HepG2 (cell line): ENCODE measurements at places on chromosomes 2 and 18. TPM values are rescaled to one million over a fixed set of nuclear protein-coding genes. Genes with fewer than 3 reads are reported as not detected.

GRCh38 chr2:169819106-169819505 is 5.6 kb downstream of the METTL5 start:
- no peak overlapping the region for H3K27ac ChIP-seq
- no peak for DNase-seq
- H3K4me1 ChIP-seq, result peaks cover 26% of the 10 kb centered on the region
- no peak overlapping the region for H3K4me3 ChIP-seq
- H3K27me3 ChIP-seq, result no peaks in the 10 kb centered on the region

KCNIP3 gene
- not detected in 2 replicates for total RNA-seq

- no peak overlapping the region for H3K27ac ChIP-seq
- no peaks in the 10 kb centered on the region for H3K36me3 ChIP-seq
- H3K4me3 ChIP-seq, result no peak overlapping the region
- no peak for DNase-seq
- peaks cover 19% of the 10 kb centered on the region for H3K4me1 ChIP-seq
- H3K27me3 ChIP-seq, result peaks cover 42% of the 10 kb centered on the region
Observed at GRCh38 chr2:108916122-108916795, 72.8 kb downstream of the EDAR start.

MYOM1 gene
- total RNA-seq, result 0.46 and 1.0 TPM in 2 replicates
